NCI-H2081 treated with DMSO at 0.1 percent for 48 hours (cell line): ENCODE measurements at places on chromosomes 2 and 18.

- no peak for DNase-seq
These were observed 242.0 kb upstream of the STON1 start for GRCh38 chr2:48287976-48288375.

DNA sequence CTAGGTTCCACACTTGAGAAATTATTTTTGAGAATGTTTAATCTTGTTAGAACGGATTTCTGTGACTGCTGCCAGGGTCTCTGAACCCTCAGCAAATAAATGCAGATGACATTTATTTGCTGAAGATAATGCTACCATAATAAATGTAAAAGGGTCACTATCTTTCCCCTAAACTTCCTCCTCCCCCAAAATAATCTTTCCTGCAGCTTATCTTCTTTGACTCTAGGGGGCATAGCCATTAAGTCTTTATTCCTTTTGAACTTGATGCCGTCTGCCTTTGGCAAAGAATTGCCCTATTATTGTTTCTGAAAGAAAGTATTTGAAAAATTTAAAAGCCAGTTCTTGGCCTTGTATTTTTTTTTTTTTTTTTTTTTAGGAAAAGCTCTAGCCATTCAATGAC, 63.6 kb upstream of the ACSL3 start:
- DNase-seq, result no peak

GRCh38 chr18:74457725-74458421, 765 bp upstream of the DIPK1C start:
- DNase-seq, result no peak

- no peak for DNase-seq
These were observed 219.0 kb downstream of the ANAPC1 start for GRCh38 chr2:111665011-111665410.

GRCh38 chr2:64141674-64142405, 2.4 kb downstream of the PELI1 start:
- DNase-seq, result no peak

DNA sequence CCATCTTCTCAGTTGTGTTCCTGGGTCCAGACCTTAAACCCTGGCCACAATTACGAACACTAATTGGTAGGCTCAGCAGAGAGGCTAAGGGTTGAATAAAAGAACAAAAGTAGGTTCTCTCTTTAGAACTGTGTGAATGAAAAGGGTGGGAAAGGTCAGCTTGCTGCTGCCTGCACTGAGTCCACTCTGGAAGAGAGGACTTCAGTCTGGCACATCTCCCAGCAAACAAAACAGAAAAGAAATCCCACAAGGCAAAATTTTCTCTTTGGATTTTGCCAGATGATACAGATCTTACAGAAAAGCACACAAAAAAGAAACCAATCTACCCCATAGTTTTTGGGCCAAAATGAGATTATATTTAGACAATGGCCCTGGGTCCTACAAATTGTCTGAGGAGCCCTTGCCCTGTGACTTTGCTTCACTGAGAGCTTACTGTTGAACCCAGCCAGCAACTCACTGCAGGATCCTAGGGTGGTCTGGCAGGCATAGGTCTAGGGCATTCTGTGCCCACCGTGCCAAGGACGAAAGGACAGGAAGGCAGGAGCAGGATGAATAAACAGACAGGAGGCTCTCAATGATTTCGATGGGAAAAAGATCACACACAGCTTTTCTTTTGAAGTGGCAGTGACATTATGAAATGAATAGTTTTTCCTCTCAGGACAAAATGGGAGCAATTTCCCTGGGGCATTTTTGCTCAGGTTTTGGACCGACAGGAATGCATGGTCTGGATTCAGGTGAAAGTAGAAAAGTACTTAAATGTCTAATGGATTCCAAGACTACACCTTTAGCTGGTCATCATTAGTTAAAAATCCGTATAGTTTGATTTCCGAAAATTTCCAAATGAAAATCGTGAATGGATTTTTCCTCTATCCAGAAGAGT, 68.4 kb upstream of the STAM2 start:
- DNase-seq, result no peak

GRCh38 chr18:60358516-60358915, 14.1 kb downstream of the MC4R start:
- no peak for DNase-seq

GRCh38 chr2:42658306-42658705, 89.9 kb downstream of the MTA3 start:
- DNase-seq, result no peak

DNA sequence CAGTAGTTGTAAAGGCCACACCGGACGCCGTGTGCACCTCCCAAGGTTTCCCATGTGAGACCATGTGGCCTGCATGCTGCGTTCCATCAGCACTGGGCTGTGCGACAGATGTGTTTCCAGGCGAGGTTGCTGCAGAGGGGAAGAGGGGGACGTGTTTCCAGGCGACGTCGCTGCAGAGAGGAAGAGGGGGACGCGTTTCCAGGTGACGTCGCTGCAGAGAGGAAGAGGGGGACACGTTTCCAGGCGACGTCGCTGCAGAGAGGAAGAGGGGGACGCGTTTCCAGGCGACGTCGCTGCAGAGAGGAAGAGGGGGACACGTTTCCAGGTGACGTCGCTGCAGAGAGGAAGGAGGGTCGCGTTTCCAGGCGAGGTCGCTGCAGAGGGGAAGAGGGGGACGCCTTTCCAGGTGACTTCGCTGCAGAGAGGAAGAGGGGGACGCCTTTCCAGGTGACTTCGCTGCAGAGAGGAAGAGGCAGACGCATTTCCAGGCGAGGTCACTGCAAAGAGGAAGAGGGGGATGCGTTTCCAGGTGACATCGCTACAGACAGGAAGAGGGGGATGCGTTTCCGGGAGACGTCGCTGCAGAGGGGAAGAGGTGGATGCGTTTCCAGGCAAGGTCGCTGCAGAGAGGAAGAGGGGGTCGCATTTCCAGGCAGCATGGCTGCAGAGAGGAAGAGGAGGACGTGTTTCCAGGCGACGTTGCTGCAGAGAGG, 24.5 kb downstream of the NFATC1 start:
- no peak for DNase-seq
